ENCODE measurements at places on chromosomes 16 and 17.

DNA sequence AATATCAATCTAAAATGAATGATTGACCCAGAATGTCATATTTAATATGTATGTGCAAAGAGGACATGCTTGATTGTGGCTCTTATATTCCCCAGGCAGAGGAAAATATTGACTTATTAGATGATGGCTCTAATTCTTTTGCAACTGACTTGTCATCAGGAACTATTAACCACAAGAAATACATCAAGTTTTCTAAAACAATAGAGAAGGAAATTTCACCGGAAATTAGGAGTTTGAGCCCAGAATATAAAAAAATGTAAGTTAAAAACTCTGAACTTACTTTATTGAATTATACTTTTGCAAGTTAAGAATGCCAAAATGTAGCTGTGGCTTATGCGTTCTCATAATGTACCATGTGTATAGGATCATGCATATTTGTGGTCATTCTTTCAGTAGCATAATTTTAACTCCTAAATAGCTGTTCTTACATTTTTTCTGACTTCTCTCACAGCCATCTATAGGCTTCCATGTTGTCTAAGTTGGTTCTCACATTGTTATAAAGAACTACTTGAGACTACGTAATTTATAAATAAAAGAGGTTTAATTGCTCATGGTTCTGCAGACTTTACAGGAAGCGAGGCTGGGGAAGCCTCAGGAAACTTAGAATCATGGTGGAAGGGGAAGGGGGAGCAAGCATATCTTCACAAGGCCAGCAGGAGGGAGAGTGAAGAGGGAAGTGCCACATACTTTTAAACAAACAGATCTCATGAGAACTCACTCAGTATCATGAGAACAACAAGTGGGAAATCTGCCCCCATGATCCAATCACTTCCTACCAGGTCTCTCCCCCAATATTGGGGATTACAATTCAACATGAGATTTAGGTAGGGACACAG is 11.6 kb downstream of the EFCAB13 start:
- DNase-seq, result no peak

DNA sequence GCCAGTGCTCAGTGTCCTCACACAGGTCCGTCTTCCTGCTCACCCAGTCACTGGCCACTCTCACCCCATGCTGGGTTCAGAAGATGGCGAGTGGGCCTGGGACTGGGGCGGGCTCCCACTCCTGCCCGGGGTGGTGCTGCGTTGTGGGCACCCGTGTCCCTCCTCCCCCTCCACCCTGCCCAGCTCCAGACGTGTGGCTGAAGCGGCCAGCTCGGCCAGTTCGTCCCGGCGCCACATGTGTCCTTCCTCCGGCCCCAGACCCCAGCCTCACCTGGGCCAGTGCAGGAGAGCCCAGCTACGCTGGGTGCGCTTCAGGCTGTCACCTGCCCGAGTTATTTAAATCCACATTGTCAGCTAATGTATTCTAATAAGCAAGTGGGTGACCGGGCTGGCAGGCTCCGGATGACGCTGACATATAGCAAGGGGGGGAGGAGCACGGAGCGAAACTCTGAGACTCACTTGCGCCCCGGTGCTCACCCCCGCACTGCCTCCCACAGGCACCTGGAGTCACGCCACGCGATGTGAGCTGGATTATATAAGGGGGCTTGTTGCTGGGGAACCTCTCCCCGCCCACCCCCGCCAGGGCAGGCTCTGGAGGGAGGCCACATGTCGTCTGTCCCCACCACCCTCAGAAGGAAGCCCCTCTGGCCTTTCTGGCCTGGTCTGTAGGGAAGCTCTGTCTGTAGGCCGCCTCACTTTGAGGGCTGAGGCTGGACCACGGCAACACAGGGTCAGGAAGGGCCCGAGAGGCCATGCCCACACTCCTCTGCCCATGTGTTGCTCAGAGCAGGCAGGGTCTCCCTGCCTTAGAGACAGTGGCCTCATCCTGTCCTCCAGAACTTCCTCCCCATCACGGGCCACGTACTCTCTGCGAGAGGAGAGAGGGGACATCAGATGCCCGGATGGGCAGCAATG is 7.1 kb upstream of the BAIAP2 start:
- DNase-seq, result no peak

- no peak for DNase-seq
These were observed 154.1 kb upstream of the PLCG2 start for GRCh38 chr16:81624760-81625543.

GRCh38 chr17:2179615-2180295 is 123.8 kb downstream of the SMG6 start:
- peak; percentile 90 for DNase-seq

GRCh38 chr17:67620636-67621035 is 97.1 kb upstream of the NOL11 start:
- DNase-seq, result no peak

DNA sequence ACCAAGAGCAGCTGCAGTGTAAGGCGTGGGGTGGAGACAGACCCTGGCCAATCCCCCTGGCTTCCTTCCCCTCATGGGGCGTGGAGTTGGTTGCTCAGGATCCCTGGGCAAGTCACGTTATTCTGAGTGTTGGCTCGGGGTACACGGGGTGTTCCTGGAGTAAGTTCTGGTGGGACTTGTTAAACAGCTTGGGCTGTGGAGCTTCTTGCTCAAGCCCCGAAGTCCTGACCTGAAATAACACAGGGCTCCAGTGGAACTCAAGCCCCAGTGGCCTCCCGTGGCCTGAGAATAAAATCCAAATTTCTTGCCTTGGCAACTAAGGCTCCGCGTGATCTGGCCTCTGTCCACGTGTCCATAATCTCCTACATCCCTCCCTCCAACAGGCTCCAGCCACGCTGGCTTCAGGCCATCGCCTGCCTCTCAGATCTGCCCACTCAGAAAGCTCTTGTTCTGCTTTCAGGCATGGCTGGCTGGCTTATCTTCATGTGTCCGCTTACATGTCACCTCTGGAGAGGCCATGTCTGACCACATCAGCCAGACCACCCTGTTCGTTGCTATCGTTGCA is 49.3 kb upstream of the BCO1 start:
- DNase-seq, result no peak

DNA sequence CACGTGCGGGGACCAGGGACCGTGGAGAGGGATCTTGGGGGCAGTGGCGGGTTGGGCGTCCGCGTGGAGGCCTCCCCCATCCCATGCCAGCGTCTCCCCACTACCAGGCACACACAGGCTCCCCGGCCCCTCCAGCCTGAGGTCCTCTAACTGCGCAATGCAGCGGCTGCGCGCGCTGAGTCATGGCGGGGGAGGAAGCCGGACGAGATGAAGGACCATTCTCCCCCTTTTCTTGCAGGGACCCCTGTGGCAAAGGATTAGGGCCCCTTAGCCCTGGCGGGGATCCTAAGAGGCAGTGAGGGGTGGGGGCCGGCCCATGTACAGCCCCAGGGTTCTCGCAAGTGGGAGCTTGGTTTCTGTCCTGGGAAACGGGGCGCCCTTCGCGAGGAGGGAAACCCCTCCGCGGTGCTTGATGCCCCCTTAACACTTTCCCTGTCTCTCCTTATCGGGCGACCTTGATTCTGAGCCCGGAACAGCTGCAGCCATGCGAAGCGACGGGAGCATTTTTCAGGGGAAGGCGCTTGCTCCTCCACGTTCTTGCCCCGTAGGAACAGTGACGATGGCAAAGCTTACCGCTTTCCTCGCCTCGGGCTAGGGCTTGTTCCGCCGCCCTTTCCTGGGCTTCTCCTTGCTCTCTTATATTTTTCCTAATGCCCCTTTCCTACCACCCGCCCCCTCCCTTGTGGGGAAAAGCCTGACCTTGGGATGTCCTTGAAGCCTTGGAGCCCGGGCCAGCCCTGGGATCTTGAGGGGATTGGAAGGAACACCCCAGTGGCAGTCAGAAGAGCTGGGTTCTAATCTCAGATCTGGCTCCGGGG is 592 bp downstream of the ALDOA start:
- DNase-seq, result no peak

GRCh38 chr17:50264263-50265113 is 9.8 kb upstream of the TMEM92 start:
- DNase-seq, result no peak

Data from NCI-H1694 treated with DMSO at 0.1 percent for 48 hours (cell line).